ENCODE measurements at places on chromosomes 1 and 21.

- DNase-seq, result peak; percentile 83
Observed at GRCh38 chr1:14598498-14599182, at the start of gene KAZN. TSS of gene KAZN (plus strand) at chr1:14598685.

- no peak for DNase-seq
Observed at GRCh38 chr21:46033410-46034400, 52.1 kb downstream of the COL6A1 start.

DNA sequence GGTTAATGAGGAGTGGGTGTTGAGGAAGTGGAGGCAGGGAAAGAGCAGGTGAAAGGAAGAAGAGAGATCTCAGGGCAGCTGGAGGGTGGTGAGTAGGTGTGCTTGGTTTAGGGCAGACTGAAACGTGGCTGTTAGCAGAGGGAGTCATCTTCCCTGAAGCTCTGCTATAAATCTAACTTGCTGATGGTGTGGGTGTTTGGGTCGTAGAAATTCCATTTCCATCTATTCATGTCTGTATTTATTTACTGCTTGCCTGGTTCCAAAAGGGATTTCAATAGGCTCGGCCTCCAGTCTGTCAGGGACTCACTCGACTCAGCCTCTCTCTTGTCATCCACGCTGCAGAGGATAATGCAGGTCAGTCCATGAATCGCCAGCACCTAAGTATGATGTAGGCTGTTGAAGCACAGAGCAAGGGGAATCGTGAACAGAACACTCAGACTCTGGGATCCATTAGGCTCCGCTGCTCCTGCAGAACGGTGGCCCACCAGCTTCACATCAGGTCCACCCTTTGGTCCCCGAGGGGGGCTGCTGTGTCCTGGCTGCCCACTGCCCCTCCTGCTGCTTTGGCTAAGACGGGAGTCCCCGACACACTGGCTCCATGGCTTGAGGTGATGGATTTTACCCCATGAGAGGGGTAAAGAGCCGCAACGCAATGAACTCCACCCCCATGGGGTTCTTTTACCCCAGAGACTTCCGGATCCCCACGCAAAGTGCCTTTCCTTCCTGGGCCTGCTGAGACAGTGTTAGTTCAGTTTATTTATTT is 156.2 kb downstream of the RHOU start:
- no peak for DNase-seq

- DNase-seq, result no peak
Observed at GRCh38 chr1:161872506-161872905, 106.4 kb downstream of the ATF6 start.

- DNase-seq, result no peak
Observed at GRCh38 chr1:243473227-243474135, 217.6 kb downstream of the SDCCAG8 start.

DNA sequence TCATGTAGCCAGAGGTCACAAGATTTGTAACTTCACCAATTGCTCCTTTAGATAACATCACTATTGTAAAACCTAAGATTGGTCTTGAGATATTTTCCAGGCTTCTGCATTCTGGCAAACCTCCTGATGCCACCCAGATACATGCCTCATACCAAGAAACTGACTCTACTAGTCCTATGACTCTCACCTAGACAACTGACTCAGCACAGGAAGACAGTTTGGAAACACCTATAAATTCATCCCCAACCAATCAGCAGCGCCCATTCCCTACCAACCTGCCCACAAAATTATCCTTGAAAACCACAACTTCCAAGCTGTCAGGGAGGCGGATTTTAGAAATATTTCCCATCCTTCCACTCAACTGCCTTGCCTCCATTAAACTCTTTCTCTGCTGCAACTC is 2.6 kb downstream of the NME7 start:
- no peak for DNase-seq

GRCh38 chr1:206779638-206780037 is 7.3 kb upstream of the IL10 start:
- DNase-seq, result no peak

- no peak for DNase-seq
Observed at GRCh38 chr1:211975152-211975941, 60.0 kb downstream of the INTS7 start.

DNA sequence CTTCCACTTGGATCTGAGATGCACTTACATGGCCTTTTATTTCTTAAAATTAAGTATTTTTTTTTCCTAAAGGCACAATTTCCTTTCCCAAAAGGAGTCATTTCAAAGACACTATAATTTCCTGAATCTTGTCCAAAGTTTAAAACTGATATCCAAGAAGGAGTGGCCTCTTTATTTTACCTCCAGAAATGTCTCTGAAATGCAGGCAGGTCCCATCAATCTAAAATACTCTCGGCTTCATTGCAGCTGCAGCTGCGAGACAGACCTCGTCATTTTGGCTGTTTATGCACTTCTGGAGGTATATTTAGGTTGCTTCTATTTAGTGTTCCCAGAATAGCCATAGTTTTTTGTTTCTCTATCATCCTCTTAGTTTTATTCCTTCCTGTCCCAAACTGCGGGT is 172.7 kb upstream of the COA6 start:
- no peak for DNase-seq

DNA sequence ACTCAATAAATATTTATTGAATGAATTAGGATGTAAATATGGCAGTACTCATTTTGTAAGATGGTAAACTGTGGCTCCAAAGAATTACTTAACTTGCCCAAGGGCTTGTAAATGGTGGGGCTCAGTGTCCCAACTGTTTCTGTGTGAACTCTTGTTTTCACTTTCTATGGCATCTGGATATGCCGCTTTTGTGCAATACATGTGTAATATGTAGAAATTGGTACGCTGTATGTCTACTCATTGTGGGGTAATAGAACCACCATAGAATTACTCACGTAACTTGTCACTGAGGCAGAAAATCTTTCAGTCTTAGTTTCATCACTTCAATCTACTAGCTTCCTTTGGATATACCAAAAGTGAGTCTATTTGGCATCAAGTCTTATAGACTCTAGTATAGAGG is 977 bp downstream of the PRPF3 start:
- no peak for DNase-seq

- no peak for DNase-seq
Observed at GRCh38 chr1:85203573-85204171, 2.9 kb upstream of the SYDE2 start.

DNA sequence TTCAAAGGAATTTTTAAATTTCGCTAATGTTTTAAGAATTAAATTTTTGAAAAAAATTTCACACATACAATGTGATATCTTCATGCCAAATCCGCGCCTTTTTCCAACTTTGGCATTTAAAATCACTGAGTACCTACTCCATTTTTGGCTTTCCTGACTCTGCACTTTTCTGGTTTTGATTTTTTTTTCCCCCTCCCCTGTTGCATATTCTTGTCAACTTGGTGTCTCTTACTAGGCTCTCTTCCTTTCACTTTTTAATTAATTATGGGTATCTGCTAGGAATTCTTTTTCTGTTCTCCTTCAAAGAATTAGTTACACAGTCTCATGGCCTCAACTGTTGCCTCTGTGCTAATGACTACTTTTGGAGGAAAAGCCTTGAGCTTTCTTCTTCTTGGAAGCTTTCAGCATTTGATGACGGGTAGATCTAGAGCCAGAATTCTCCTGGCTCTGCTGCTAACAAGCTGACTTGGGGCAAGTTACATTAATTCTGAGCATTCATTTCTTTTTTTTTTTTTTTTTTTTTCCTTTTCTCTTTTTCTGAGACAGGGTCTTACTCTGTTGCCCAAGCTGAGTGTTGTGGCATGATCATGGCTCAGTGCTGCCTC is 1.8 kb downstream of the AGL start:
- no peak for DNase-seq

GRCh38 chr21:42654179-42654912 is 925 bp downstream of the PDE9A start:
- DNase-seq, result peak; percentile 62

- DNase-seq, result no peak
Observed at GRCh38 chr1:18204575-18204974, 97.0 kb downstream of the IGSF21 start.

- peak; percentile 91 for DNase-seq
Observed at GRCh38 chr1:12124693-12125421, 41.9 kb upstream of the TNFRSF1B start.

GRCh38 chr1:42322577-42322976 is 12.5 kb downstream of the FOXJ3 start:
- DNase-seq, result no peak

DNA sequence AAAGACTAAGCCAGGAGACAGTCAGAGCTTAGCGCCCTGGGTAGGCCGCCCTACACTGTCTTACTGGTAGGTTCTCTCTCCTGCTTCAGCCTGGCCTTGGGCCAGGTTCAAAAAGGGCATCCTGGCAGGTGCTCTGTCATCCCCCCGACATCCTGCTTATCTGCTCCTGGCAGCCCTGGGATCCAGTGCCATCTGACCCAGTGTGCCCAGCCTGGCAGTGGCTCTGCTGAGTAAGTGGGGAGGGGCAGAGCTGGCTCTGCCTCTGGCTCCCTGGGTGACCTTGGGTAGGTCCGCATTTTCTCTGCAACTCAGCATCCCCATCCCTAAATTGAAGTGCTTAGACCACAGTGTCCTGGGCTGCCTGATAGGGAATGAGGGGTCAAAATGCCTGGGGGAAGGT is 549.9 kb downstream of the PTPRU start:
- no peak for DNase-seq

DNA sequence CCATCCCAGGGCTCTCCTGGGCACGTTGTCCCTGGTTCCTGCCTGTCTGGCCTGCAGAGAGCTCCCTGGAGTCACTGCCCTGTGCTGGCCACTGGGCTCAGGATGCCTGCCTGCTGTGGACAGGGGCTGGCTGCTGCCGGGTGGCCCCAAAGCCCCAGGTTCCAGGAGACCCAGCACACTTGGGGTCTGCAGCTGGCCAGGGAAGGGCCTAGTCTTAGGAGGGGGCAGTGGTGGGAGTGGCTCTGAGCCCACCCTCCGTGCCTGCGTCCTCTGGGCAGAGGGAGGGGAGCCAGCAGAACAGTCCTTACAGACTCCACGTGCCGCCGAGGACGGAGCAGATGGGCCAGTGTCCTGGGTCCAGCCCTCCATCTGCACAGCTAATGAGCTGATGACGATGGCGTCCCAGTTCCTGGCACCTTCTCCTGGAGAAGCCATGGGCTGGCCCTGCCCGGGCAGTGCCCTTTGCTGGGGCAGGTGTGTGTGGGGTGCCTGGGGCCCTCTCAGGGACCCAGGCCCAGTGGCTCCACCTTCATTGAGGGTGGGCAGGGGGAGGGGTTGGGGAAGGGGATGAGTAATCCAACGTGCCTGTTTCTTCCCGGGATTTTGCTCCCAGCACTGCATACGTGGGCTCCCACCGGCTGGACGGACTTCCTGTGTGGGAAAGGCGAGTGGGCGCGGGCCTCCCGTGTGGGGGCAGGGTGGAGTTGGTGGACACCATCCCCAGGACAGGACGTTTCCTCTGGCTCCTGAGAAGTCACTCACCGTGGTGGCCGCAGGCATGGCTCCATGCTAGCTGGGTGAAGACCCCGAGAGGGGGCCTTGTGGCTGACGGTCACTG is 6.8 kb upstream of the PLCH2 start:
- no peak for DNase-seq

DNA sequence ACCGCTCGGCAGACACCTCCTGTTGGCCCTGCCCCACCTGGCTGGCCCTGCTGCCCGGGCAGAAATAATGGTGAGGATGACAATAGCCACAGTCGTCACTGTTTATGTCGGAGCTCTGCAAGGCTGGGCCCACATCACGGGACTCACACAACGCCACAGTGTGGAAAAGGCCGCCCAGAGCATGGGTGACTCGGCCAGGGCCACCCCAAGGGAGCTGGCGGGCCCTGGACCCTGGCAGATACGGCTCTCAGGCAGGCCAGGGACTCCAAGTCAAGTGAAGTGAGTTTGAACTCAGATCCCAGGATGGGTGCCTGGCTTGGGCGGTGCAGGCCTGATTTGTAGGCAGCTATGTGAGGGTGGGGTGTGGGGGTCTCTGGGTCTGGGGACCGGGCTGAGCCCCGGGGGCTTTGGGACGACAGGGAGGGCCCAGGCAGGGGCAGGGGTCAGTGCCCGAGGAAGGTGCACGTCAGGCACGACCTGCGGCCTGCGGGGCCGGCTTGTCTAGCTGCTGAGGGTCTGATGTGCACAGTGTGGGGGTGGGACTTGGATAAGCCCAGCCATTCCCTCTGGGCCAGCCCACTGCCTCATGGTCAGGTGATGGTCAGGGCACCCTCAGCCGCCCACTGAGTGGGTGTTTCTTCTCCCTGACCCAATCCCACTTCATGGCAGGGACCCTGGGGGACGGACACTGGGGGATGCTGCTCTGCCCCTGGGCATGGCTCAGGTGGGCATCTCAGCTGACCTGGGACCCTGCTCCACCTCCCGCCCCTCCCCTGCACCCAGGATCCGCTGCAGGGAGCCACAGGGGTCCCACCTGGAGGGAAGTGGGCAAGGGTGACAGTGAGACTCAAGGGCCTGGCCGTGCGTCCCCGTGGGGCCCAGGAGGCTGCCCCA is 1.0 kb downstream of the RNF223 start:
- no peak for DNase-seq

- DNase-seq, result no peak
Observed at GRCh38 chr1:232096751-232097150, 470.2 kb downstream of the DISC1 start.

DNA sequence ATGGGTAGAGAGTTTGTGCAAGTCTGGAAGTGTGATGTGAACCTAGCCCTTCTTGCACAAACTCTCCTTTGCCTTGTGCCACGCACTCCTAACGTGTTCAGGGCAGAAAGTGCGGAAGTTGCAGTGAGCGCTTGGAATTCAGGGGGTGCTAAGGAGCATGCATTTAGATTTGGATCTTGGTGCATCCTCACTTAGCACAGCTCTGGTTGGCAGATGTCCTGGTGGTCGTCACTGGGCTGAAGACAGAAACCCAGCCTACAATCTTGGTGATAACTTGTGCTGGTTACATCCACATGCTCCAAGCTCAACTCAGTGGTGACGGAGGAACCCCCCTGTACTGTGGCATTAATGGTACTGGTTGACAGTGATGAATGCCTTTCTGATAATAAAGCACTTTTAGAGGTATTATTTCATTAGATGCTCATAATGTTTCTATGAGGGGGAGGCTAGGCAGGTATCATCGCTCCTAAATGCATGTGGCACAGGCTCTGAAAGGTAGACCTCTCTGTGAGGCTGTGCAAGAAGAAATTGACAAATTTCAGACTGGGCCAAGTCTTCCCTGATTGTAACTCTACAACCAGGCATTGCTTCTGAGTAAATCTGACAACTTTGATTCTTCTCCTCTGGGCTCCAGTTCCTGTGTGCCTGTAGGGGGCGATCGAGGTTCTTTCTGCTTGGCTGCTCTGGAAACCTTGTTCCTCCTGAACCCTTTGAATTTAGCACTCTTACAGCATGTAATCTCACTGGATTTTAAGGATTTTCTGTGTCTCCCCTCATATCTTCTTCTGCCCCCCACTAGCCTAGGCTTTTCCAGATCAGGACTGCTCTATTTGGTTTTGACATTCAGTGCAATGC is 40.6 kb downstream of the MAPKAPK2 start:
- DNase-seq, result peak; percentile 77

DNA sequence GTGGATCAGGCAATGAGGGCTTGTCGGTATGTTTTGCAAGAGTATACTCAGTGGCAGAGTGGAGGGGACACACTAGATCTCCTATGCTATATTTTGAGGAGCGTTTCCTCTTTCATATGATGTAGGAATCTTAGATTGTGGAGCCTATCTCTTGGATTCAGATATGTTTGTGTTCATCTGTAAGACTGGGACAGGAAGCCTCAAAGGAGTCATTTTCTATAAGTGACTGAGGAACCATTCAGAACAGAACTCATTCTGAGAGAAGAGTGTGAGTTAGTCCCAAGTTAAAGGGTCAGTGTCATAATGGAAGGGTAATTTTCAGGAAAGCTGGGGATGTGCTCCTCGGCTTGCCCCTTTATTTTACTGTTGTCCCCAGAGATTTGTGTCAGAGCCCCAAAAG is 107.7 kb downstream of the PTGS2 start:
- no peak for DNase-seq
